ENCODE measurements at places on chromosomes 7 and 10. TPM values are rescaled to one million over a fixed set of nuclear protein-coding genes. Genes with fewer than 3 reads are reported as not detected.

GRCh38 chr10:124896751-124897150 is 45.2 kb upstream of the ZRANB1 start:
- DNase-seq, result no peak
- H3K27ac ChIP-seq, result no peak overlapping the region
- no peaks in the 10 kb centered on the region for H3K27me3 ChIP-seq
- H3K4me3 ChIP-seq, result no peak overlapping the region

- DNase-seq, result no peak
- H3K27ac ChIP-seq, result no peak overlapping the region
- no peaks in the 10 kb centered on the region for H3K36me3 ChIP-seq
Observed at GRCh38 chr7:13745530-13745929, 243.9 kb downstream of the ETV1 start.

- H3K36me3 ChIP-seq, result peaks cover 27% of the 10 kb centered on the region
- H3K4me1 ChIP-seq, result peaks cover 3% of the 10 kb centered on the region
- no peak overlapping the region for H3K4me3 ChIP-seq
- H3K27me3 ChIP-seq, result no peaks in the 10 kb centered on the region
- H3K27ac ChIP-seq, result no peak overlapping the region
- no peak for DNase-seq
Observed at GRCh38 chr7:155762036-155762435, 50.2 kb downstream of the SHH start.

The CPA2 gene
- not detected for total RNA-seq

DNA sequence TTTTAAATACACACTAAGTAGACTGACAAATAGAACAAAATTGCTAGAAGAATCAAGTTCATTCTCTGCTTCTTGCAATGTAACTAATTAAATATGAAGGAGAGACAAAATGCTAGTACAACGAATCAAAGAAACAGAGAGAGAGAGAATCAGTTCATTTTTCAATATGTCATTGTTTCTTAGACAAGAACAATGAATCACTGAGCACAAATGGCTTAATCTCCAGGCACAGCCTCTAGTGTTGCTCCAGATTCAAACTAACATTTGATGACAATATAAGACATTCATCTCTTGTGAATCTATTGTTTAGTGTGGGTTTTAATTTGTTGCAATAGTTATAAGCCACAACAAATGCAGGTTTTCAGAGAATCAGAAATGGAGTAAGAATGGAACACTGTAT is 357.4 kb upstream of the TMEM229A start:
- H3K4me1 ChIP-seq, result no peaks in the 10 kb centered on the region
- DNase-seq, result no peak
- no peaks in the 10 kb centered on the region for H3K27me3 ChIP-seq
- H3K4me3 ChIP-seq, result no peak overlapping the region

GRCh38 chr7:2487586-2488271 is 11.5 kb upstream of the GRIFIN start:
- H3K4me1 ChIP-seq, result peaks cover 15% of the 10 kb centered on the region
- no peaks in the 10 kb centered on the region for H3K27me3 ChIP-seq
- H3K27ac ChIP-seq, result peak overlapping the region; percentile 68
- DNase-seq, result no peak

DNA sequence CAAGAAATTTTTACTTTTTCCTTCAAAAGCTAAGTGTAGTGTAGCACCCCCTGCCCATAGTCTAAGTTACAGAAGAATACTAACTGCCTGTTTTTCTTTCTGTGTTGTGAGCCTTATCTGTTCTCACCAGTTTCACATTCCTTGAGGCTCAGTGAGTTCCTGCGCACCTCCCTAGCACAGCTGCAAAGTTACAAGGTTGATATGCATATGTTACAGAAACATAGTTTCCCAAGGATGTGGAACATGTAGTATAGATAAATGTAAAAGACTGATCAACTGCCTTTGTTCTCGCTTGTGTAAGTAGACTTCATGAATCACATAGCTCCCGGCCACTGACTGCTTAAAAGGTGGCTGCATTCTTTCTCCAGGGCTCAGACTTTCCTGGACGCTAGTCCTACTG is 6.7 kb upstream of the ZNF33B start:
- H3K27me3 ChIP-seq, result no peaks in the 10 kb centered on the region
- no peak overlapping the region for H3K27ac ChIP-seq
- no peaks in the 10 kb centered on the region for H3K36me3 ChIP-seq

The TRPV5 gene
- not detected for total RNA-seq

DNA sequence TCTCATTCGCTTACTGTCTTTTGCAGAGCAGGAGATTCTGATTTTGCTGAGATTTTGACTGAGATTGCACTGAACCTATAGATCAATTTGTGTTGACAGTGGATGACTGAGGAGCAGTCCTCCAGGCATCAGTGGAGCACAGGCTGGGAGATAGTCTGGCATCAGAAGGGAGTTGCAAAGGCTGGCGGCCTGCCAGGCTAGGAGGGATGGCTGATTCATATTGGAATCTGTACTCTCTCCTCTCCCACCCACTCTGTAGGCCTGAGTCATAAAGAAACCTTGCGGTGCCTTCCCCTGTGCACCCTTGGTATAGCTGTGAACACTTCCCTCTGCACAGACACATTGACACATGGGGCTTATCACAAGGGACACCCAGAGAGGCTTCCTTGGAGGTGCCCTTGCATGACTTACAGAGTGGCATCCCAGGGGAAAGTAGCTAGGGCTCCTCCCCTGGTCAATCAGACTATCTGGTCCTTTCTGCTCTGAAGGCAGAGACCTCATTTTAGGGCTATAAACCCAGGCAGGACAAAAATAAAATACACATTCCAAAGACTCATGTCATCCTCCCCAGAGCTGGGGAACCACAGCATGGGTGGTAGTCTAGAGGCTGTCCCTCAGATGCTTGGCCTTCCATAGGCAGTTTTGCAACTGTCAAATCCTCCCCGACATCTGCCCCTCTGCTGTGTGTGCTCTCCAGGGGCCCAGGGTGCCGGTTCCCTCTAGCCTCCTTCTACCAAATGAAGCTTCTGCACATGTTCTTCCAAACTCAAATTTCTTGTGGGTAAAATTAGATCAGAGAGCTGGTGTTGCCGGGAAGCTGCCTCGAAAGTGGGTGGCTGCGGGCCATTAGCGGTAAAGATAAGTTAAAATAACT is 37.4 kb upstream of the EEPD1 start:
- peak overlapping the region; percentile 90 for H3K27ac ChIP-seq
- peaks cover 57% of the 10 kb centered on the region for H3K4me1 ChIP-seq
- H3K27me3 ChIP-seq, result no peaks in the 10 kb centered on the region
- peak overlapping the region; percentile 26 for H3K4me3 ChIP-seq

DNA sequence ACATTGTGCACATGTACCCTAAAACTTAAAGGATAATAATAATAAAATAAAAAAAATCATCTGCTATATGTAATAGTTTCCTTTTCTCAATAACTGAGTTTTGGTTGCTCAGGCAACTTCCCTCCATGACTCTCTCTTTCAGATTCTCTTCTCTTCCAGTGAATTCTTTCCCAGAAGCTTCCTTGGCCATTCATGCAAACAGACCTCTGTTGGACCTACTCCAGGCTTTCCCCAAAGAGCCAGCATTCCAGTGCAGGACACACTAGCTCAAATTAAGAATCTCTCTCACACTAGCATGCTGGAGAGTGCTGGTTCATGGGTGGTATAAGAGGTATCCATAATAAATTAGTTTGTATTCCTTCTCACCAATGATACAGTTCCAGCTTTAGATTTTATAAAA is 31.0 kb upstream of the ZEB1 start:
- H3K4me3 ChIP-seq, result no peak overlapping the region
- H3K4me1 ChIP-seq, result no peaks in the 10 kb centered on the region
- no peak for DNase-seq
- no peaks in the 10 kb centered on the region for H3K27me3 ChIP-seq
- no peaks in the 10 kb centered on the region for H3K36me3 ChIP-seq
- H3K27ac ChIP-seq, result no peak overlapping the region

The RAMP3 gene
- 123 TPM for total RNA-seq

- no peak overlapping the region for H3K27ac ChIP-seq
- H3K36me3 ChIP-seq, result no peaks in the 10 kb centered on the region
- no peak overlapping the region for H3K4me3 ChIP-seq
- DNase-seq, result no peak
- H3K27me3 ChIP-seq, result no peaks in the 10 kb centered on the region
- H3K4me1 ChIP-seq, result no peaks in the 10 kb centered on the region
Observed at GRCh38 chr10:85235258-85235657, 906.9 kb downstream of the CCSER2 start.

DNA sequence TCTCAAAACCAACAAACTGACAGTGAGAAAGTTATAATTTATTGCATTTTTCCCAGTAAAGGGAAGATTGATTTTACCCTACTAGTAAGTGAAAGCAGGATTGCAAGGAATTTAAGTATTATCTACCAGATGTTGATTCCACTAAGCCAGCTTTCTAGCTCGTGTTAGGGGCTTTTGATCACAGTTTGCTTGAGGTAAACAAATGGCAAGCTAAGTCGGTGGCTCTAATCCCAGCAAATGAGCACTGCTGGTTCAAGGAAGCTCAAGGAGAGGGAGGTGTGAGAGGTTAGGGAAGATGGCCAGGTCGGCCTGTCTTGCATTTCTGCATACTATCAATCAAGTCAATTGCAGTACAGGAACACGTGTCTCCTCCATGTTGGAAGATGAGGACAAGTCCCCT is 448.7 kb upstream of the POM121L12 start:
- no peaks in the 10 kb centered on the region for H3K27me3 ChIP-seq
- H3K36me3 ChIP-seq, result no peaks in the 10 kb centered on the region
- H3K4me1 ChIP-seq, result no peaks in the 10 kb centered on the region
- H3K27ac ChIP-seq, result no peak overlapping the region

The CTTNBP2 gene
- 9.2 TPM for total RNA-seq

The NRBF2 gene
- 15.6 TPM for total RNA-seq

- H3K36me3 ChIP-seq, result no peaks in the 10 kb centered on the region
- no peaks in the 10 kb centered on the region for H3K4me1 ChIP-seq
- H3K27me3 ChIP-seq, result no peaks in the 10 kb centered on the region
- H3K27ac ChIP-seq, result no peak overlapping the region
- DNase-seq, result no peak
Observed at GRCh38 chr10:16155834-16156233, 281.0 kb upstream of the PTER start.
